ENCODE measurements at places on chromosomes 7 and 10.

DNA sequence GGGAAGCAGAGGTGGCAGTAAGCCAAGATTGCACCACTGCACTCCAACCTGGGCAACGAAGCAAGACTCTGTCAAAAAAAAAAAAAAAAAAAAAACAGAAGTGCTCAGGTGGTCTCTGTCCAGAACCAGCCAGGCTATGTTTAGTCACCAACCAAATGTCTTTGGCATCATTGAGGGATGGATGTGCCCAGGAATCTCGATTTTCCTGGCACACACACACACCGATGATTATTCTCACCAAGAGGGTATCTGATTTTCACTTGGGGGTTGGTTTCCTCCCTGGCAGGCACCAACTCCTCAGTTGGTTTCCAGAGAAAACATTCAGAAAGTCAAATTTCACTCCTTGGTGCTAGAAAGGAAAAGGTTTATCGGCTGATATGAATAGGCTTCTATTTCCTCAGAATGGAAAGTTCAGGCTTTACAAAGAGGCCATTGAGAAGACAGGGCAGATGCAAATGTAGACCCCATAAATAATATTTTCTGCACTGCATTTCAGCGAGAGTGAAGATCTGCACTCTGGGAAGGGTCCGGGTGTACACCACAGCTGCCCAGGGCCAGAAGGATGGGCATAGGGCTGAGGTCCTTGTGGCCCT is 154.8 kb downstream of the TNS3 start:
- no peak for DNase-seq

- peak; percentile 17 for DNase-seq
Measured at GRCh38 chr7:115094163-115094562, 172.3 kb downstream of the MDFIC start.

DNA sequence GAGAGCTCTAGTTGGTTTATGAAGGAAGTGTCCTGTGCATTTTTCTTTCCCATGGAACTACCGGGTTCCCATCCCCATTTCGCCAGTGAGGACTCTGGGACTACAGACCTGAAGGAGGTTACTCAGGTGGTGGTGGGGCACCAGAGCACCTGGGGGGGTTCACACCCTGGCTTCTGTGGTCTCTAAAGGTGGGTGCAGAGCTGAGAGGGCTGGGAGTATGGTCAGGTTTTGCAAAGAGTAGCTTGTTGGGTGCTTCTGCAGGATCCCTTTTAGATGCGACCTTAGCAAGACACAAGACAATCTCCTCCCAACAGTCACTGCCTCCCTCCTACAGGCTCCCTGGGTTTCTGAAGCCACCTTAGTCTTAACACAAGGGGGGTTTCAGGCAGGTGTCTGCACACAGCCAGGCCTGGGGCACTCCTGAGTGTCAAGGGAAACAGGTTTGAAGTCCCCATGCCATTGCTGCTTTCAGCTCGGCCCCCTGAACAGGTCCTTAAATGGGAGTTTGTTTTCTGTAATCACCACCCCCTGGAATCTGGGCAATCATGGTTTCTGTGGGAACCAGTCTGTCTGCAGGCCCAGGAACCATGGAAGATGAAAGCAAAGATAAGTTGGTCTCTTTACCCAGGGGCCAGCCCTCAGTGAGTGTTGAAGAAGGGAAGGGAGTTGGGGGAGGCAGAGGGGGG is 9.9 kb upstream of the CXCL12 start:
- DNase-seq, result no peak

GRCh38 chr7:2734084-2734686 is 46.2 kb downstream of the AMZ1 start:
- DNase-seq, result no peak

DNA sequence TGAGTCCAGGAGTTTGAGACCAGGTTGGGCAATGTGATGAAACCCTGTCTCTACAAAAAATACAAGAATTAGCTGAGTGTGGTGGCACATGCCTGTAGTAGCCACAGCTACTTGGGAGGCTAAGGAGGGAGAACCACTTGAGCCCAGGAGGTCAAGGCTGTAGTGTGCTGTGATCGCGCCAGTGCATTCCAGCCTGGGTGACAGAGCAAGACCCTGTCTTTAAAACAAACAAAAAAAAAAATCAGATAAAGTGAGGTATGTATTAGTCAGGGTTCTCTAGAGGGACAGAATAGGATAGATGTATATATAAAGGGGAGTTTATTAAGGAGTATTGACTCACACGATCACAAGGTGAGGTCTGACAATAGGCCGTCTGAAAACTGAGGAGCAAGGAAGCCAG is 101.5 kb upstream of the GPR26 start:
- DNase-seq, result no peak

DNA sequence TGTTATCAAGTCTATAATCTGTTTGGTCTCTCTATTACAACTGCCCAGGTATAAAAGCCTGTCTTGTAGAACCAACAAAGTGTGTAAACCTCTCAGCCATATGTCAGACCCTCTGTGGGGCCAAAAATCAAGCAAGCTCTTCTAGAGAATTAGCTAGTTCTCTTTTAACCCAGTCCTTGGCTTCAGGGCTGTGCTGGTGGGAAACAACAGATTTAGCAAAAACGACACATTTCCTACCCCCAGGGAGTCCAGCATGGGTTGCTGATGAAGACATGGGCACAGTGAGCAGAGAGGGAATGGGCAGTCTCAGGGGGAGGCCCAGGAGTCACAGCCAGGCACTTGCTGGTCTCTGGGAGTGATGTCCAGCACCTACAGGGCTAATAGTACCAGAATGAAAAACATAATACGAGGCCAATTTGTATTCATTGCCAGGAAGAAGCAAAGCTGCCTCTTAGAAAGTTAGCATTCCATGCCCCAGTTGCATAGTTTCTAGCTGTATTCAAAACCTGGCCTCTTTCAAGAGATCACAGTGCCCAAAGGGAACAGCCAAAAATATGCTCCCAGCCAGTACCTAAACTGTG is 80.1 kb downstream of the FRMD4A start:
- DNase-seq, result no peak

GRCh38 chr10:34172936-34173533 is 642.1 kb downstream of the PARD3 start:
- DNase-seq, result peak; percentile 68

- no peak for DNase-seq
Measured at GRCh38 chr10:130190737-130191115, 54.5 kb downstream of the GLRX3 start.

Measured in fibroblast of skin of left biceps (primary cell).